ENCODE measurements at places on chromosomes 12 and 14. TPM values are rescaled to one million over a fixed set of nuclear protein-coding genes. Genes with fewer than 3 reads are reported as not detected.
A peak's percentile ranks its signal among the peaks of the same experiment; 100 is the strongest.

SLC6A13 gene
- total RNA-seq = not detected

GRCh38 chr14:91235841-91236240 lies 8.7 kb downstream of the GPR68 start:
- no peaks in the 10 kb centered on the region for H3K36me3 ChIP-seq
- no peak for DNase-seq
- no peak overlapping the region for H3K27ac ChIP-seq
- no peaks in the 10 kb centered on the region for H3K27me3 ChIP-seq
- H3K4me1 ChIP-seq = peaks cover 9% of the 10 kb centered on the region

- H3K4me1 ChIP-seq = peaks cover 26% of the 10 kb centered on the region
- H3K36me3 ChIP-seq = peaks cover 4% of the 10 kb centered on the region
- no peak for DNase-seq
- peaks cover 3% of the 10 kb centered on the region for H3K27me3 ChIP-seq
Measured at GRCh38 chr12:107760207-107760808, 629 bp downstream of the PRDM4 start.

DNA sequence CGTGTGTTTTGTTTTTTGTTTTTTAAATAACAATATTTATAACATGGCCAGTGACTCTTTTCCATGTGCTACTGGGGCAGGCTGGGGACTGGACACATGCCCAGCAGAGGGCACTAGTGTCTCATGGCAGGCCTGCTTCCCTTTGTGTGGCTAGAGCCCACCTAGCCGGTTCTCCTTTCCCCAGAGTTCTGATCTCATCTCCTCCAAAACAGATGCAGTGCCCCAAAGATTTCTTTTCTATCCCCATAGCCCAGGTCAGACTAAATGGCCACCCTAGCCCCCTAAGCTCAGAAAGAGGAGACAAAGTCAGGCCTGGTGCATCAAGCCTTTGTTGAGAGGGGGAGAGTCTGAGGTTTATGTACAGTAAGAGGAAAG lies 21.2 kb downstream of the PRPF40B start:
- no peak overlapping the region for H3K4me3 ChIP-seq
- H3K27ac ChIP-seq = peak overlapping the region; percentile 53
- peaks cover 26% of the 10 kb centered on the region for H3K4me1 ChIP-seq
- H3K27me3 ChIP-seq = no peaks in the 10 kb centered on the region
- peaks cover 29% of the 10 kb centered on the region for H3K36me3 ChIP-seq

- H3K27me3 ChIP-seq = peaks cover 4% of the 10 kb centered on the region
- H3K4me3 ChIP-seq = no peak overlapping the region
- DNase-seq = no peak
Measured at GRCh38 chr14:78075033-78075432, 95.1 kb upstream of the NRXN3 start.

- H3K27ac ChIP-seq = peak overlapping the region; percentile 95
- no peaks in the 10 kb centered on the region for H3K27me3 ChIP-seq
- no peak for DNase-seq
Measured at GRCh38 chr12:110270125-110270962, 10.7 kb upstream of the ATP2A2 start.

GRCh38 chr12:50024805-50025186 lies 498 bp downstream of the RACGAP1 start:
- no peaks in the 10 kb centered on the region for H3K36me3 ChIP-seq
- no peak for DNase-seq
- H3K4me1 ChIP-seq = peaks cover 37% of the 10 kb centered on the region

DNA sequence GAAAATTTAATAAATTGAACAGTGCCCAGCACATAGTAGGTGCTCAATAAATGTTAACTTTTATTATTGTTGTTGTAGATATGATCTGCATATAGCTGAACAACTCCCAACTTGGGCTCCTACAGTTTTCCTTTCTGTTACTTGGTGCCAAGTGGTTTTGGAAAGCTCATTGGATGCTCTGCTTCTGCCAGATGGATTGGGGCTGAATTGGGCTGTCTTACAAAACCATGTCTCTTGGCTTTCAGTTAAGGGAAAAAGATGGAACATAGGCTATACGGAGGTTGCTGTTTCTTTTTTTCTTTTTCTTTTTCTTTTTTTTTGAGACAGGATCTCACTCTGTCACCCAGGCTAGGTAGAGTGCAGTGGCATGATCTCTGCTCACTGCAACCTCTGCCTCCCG lies 140.7 kb upstream of the PWP1 start:
- H3K36me3 ChIP-seq = no peaks in the 10 kb centered on the region
- no peaks in the 10 kb centered on the region for H3K4me1 ChIP-seq
- peaks cover 4% of the 10 kb centered on the region for H3K27me3 ChIP-seq
- no peak for DNase-seq

DNA sequence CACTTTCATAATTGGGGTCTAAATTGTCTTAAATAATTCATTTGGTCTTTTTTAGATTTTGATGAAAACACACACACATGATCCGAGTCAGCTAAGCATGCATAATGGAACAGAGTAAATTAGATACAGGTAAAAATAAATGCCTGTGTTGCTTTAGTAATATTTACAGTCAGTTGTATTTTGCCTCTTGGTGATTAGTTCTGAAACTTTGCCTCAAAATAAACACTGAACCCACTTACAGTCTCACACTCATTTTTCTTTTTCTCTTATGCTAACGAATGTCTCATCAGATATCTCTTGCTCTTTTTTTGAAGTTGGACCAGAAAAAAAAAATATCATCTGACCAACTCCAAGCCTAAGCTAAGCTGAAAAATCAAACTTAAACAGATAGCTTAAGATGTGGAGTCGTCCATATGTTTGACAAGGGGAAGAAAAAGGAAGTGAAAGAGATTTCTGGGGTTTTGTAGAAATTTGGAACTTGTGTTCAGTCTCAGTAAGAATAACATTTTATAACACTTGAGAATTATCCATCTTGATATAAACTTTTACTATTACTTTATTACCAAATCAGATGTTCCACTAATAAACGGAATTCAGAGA lies 592.5 kb downstream of the RPL10L start:
- H3K4me1 ChIP-seq = peaks cover 6% of the 10 kb centered on the region
- no peaks in the 10 kb centered on the region for H3K36me3 ChIP-seq
- no peak overlapping the region for H3K27ac ChIP-seq

All from chondrocyte (in vitro differentiated cells).